ENCODE measurements at places on chromosomes 7 and 10.

GRCh38 chr7:139572071-139572470 lies 48.6 kb downstream of the CLEC2L start:
- DNase-seq: no peak

- peak; percentile 43 for DNase-seq
Observed at GRCh38 chr10:126598009-126598408, 72.5 kb downstream of the C10orf90 start.

DNA sequence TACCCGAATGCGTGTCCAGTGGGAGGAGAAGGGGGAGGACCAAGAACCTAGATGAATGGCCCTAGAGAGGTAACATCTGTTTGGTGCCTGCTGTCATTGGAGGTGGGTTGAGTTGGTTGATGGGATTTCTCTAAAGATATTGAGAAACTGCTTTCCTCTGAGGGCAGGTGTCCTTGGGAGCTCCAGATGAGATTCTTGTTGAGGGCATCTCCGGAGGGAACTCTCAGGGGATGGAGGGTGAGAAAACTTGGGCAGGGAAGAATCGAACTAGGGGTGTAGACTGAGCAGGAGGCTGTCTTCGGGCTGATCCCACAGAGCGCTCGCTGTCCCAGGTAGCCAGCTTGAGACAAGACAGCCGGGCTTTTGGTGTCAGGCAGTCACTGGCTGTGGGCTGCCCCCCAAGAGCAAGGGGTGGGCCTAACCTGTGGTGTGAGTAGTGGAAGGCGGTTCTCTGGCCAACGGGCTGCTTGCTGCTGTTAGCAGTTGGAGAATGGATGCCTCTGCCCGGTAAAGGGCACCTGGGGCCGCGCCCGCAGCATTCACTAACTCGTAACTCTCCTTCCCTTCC lies 3.7 kb downstream of the IRF5 start:
- DNase-seq: peak; percentile 32

GRCh38 chr7:130037703-130038102 lies 13.5 kb downstream of the ZC3HC1 start:
- no peak for DNase-seq

DNA sequence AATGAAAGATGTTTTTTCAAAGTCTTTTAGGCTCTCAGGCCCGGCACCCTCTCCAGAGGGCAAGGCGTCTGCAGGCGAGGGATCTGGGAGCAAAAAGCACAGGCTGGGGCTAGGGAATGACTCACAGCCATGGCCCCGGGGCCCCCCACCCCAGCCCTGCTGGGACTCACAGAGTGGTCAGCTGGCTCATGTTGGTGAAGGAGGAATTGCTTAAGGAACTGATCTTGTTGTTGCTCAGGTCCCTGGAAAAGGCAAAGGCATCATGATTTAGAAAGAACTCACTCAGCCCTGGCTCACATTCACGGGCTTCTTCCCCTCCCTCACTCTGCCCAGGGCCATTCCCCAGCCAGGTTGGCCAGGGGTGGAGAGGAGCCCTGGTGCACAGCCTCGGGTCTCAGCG lies 151.5 kb downstream of the SLIT1 start:
- DNase-seq: no peak

DNA sequence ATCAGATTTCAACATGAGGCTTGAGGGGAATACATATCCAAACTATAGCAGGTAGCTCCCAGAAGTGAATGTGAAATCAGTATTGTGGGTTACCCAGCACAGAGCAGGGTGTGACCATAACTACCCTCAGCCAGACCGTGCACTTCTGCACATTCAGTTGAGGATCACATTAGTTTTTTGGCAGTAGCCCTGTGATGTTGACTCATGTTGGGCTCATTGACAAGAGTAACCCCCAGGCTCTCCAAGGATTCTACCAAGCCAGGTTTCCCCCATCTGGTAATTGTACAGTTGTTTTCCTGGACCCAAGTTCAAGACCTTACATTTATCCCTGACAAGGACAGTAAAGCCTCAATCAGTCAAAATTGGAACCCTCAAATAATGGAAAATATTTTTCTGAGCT lies 11.7 kb upstream of the CPA4 start:
- DNase-seq: no peak

GRCh38 chr10:30821994-30822692 lies 192.6 kb upstream of the LYZL2 start:
- DNase-seq: no peak

GRCh38 chr10:130557181-130557845 lies 421.1 kb downstream of the GLRX3 start:
- no peak for DNase-seq

Measured in SK-N-SH (cell line).